H9 (cell line): ENCODE measurements at places on chromosomes 2 and 18.
A peak's percentile ranks its signal among the peaks of the same experiment; 100 is the strongest.

DNA sequence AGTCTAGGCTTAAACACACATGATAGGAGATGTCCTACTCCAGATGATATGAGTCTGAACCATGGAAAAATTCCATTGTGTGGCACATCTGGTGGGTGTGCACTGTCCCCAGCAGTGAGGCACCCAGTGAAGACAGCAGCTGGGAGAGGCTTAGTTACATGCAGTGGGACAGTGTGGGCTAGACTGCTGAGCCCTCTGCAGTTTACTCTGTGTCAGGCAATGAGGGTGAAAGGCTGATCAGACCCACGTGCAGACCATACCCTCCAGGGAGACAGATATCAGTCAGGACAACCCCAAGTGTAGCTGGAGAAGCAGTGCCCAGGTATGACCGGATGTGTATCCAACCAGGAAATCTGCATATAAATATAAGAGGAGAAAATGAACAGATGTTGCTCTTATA lies 13.4 kb downstream of the IL37 start:
- DNase-seq: no peak

- no peak for DNase-seq
Measured at GRCh38 chr2:21489080-21489479, 365.3 kb downstream of the TDRD15 start.

DNA sequence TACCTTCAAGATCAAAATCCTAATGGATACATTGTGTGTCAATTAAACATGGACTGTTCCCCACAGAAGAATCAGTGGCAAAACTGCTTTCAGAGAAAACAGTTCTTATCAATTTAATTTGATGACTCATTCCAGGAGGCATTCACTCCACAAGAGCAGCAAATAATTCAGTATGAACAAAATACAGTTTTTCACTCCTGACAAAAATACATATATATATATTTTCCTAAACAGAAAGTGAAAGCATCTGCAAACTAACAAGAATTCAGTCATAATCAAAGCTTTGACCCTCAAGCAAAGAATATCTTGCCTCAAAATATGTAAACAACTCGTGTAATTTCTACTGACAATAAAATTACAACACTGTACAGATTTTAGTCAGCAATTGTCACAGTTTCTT lies 685.1 kb upstream of the SLC8A1 start:
- DNase-seq: no peak

- DNase-seq: peak; percentile 79
Measured at GRCh38 chr2:238573065-238573778, 146.5 kb downstream of the ASB1 start.

- DNase-seq: no peak
Measured at GRCh38 chr2:149645391-149645790, 57.8 kb upstream of the MMADHC start.

- no peak for DNase-seq
Measured at GRCh38 chr2:100960688-100961087, 41.4 kb upstream of the RPL31 start.

- no peak for DNase-seq
Measured at GRCh38 chr2:40344364-40344763, 107.5 kb downstream of the SLC8A1 start.

- no peak for DNase-seq
Measured at GRCh38 chr2:154700136-154700535, 1.6 kb downstream of the KCNJ3 start.

DNA sequence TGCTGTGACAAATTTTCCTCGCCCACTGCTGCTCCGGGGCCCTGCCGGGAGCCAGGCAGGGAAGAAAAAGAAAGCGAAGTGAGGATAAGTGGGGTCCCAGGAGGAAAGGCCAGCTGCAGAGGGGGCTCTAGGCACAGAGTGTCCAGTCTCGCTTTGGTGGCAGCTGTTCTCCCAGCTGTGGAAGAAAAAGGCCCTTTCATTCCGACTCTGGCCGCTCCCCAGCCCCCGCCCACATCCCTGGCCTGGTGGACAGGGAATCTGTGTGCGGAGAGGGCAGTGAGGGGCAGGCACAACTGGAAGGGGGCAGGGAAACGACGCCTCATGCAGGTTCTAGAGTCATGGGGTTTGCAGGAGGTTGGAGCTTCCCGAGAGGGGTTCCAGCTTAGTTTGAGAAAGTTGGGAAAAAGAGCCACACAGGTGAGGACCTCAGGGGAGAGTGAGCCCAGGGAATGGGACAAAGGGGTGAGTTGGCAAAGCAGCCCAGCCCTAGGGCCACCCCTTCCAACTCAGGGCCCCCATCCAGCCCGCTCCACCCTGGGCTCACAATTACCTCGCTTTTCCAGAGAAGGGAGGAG lies 1.8 kb downstream of the RTKN start:
- DNase-seq: no peak

DNA sequence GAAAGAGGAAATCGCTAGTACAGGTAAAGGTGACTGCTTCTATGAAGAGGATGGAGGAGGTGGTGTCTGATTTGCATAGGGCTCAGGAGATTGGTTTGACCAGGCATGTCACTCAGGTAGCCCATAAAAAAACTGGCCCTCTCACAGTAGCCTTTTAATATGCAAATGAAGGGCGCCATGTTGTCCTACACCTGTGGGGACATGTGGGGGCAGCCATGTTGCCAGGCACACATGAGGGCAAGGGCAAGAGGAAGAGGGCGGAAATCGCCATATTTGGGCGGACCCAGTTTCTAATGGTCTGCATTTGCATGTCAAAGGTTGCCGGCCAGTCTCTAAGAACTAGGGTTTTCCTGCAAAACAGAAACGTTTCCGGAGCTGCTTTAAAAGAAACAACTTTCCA lies 1330.6 kb downstream of the DSC3 start:
- peak; percentile 95 for DNase-seq

DNA sequence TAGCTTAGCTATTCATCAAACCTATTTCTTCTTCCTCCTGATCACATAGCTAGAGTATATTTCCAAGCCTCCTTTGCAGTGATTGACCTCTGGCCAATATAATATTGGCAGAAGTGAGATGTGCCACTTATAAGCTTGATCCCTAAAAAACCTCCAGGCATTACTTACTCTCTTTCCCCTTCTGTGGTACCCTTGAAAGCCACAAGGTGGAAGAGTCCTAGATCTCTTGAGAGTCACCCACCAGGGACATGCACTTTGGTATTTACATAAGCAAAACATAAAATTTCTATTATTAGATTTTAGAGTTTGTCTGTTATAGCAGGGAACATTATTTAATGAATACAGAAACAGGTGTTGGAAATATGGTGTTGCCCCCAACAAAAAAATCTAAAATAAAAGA lies 112.0 kb downstream of the EXOC6B start:
- no peak for DNase-seq

DNA sequence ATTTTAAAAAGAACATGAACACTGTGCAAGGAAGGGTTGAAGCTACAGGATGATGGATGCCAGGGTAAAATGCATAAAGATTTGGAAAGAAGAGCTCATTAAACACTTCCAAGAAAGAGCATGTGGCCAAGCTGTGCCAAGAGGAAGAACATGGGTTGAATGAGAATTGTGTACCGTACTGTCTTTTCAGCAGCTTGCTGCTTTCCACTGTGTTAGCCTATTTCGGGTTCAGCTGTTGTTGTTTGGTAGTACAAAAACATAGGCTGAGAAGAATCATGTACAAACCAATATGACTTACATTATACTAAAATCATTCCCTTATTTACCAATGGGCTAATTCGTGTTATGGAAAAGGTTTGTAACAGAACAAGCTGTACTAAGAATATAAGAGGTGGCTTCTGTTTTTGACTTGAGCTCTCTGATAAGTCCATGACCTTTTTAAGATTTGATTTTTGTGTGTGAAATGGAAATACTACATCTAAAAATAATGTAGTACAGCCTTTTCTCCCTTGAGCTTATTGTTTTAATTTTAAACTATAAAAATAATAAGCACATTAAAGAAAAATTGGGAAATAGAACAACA lies 188.3 kb upstream of the STON1 start:
- no peak for DNase-seq

DNA sequence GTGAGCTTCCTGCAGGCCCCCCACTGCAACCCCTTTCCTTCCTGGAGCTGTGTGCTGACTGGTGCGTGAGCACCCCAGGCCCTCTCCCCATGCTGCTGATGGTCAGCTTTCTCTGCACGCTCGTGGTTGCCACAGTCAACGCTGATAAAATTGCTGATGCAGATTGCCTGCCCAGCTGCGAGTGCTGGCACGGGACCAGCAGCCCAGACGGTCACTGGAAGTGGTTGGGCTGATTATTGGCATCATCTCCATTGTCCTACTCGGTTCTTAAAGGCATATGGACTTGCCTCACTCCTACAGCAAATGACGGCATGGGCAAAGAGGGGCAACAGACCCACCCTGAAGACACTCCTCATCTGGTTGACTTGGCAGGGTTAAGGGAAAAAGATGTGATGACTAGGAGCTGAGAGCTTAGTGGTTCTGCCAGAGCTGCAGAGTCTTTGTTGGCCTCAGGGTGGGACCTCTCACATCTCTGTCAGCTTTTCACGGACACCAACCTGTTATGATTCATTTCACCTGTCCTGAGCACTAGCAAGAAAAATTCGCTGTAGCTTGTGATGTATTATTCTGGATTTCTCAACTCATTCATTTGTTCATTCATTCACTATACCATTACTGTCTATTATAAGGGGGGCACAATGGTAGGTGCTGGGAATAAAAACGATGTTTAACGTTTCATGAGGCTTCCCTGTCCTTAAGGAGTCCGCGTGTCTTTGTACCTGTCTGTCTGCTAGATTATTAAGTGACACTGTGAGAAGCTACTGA lies 38.4 kb downstream of the PAX8 start:
- no peak for DNase-seq

- no peak for DNase-seq
Measured at GRCh38 chr2:145226901-145227300, 707.0 kb upstream of the ZEB2 start.

DNA sequence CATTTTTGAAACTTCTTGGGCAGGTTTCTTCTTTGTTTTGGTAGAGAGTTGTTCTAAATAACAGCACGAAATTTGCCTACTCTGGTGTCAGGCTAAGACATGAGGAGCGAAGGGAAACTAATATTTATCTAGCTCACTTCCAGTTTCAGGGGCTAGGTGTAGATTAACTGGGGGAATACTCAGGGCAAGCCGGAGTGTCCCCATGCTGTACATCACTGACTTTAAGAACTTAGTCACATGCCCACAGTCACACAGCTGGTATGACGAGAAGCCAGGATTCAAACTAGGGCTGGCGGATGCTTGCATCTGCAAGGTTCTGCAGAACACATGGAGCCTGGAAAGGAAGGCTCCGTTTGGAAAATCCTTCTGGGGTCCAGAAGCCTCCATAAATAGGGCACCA lies 133.3 kb downstream of the ALPK2 start:
- DNase-seq: no peak

- no peak for DNase-seq
Measured at GRCh38 chr18:50700245-50701165, 119.3 kb downstream of the MRO start.

DNA sequence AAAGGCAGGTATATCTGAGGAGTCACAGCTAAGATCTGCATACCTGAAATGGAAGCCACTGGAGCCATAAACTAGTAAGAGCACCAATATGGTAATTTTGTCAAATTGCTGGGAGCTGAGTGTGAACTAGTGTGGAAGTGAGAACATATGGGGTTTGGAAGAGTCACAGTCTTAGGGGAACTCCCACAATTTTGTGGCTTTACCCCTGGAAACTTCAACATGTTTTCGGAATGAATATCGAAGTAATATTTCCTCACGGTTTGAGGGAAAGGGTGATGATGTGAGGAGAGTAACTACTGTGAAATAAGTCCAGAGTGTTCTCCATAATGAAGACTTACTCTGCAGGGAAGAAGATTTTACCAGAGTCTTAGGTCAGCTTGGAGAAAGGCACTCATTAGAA lies 565.9 kb downstream of the RIT2 start:
- no peak for DNase-seq

DNA sequence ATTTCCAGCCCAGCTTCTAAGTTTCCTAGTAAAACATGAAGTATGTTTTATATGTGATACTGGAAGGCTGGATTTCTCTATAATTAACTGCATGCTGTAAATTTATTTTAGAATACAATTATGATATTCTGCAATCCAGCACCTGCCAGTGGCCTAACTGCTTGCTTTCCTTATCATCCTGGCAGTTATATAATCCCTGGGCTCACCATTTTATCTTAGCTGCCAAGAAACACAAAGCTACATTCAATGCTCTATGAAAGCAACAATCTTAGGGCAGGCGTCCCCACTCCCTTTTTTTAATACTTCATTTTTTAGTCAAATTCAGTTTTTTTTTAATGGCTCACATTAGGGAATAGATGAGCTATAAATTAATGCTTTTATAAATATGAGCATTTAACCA lies 38.4 kb upstream of the UBXN4 start:
- DNase-seq: no peak

- DNase-seq: no peak
Measured at GRCh38 chr2:195395362-195395761, 261.7 kb upstream of the SLC39A10 start.

- no peak for DNase-seq
Measured at GRCh38 chr2:107088156-107088555, 202.2 kb upstream of the ST6GAL2 start.

- no peak for DNase-seq
Measured at GRCh38 chr2:38945911-38946310, 56.2 kb downstream of the ARHGEF33 start.

DNA sequence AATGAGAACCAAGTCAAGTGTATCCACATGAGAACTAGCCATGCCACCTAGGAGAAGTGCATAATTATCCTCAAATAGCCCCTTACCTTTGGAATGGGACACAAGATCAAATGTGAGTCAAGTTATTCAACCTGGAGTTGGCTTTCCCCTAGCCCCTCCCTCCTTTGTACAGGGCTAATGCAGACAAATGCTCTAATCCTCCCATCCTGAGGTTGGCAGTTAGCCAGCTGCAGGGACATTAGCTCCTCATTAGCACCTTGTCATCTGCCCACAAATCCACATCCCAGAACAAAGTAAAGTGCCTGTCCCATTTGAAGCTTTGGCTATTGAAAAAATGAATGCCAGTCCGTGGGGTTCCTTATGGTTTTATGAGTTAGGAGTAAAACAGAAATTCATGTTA lies 294.1 kb upstream of the FANCL start:
- DNase-seq: peak; percentile 74

GRCh38 chr2:204680576-204680975 lies 135.3 kb downstream of the PARD3B start:
- no peak for DNase-seq

- DNase-seq: no peak
Measured at GRCh38 chr2:28986429-28986828, 5.3 kb downstream of the TOGARAM2 start.

DNA sequence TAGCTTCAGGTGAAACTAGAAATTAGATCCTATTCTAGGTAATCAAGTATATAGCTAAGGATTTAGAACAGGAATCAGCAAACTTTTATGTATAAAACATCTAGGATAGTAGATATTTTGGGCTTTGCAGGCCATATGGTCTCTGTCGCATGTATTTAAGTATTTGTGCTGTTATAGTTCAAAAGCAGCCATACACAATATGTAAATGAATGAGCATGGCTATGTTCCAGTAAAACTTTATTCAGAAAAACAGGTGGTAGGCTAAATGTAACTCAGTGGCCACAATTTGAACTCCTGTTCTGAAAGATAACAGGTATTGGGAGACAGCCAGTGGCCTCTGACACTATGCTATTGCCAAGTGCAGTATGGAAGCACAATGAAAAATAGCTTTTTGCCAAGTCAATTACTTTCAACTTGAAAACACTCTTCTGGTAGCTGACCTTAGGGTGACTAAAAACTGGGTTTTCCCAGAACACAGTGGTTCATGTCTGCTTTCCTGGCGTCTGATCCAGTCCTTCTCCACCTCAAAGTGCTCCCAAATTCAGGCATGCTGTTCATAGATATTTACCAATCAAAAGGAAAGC lies 304.7 kb upstream of the SYT4 start:
- DNase-seq: no peak

GRCh38 chr2:147621656-147622197 lies 223.1 kb upstream of the ACVR2A start:
- DNase-seq: no peak
